ENCODE measurements at places on chromosomes 7 and 10.

DNA sequence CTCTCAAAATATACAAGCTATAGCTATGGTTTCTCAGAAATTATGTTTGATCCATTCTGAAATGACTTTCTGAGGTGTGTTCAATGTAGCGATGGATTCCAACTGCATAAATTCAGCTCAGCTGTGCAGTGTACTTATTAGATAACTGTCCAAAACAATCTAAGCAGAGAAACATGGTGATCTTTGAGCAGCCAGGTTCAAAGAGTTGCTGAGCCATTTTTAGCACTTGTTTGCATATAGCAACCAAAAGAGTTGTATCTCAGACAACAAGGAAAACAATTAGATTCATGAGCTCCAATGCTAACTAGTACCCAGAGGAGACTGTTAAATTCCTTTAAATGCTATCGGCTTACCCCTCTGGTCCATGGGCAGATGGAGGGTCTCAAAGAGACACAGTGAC, 15.9 kb upstream of the KCNIP2 start:
- DNase-seq: no peak

GRCh38 chr7:157711353-157711888, 374.6 kb downstream of the DNAJB6 start:
- no peak for DNase-seq

- DNase-seq: no peak
These were observed 37.1 kb upstream of the GDF10 start for GRCh38 chr10:47262606-47263533.

- DNase-seq: no peak
These were observed 55.5 kb upstream of the FAM171A1 start for GRCh38 chr10:15426558-15426957.

DNA sequence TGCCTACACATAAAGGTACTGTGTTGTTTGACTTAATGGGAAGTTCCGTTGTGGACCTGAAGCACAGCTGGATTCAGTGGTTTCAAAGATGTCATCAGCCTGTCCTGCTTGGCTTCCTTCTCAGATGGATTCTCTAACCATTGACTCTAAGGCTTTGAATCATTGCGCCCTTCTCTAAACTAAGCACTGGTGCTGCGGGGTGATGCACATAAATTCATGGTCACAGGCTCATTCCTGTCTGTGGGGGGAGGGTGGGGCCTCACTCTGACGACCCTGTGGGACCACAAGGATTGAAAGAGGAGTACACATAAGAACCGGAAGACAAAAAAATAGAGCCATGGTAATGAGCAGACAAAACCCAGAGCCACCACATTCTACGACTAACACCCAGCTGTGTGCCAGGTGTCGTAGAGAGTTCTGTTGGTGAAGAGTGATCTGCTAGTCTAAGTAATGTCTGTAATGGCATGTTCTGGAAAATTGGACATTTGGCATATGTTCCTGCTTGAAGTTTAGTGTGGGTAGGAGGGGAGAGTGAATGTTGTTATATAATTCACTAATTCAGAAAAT, 97.3 kb upstream of the YAE1 start:
- DNase-seq: no peak

GRCh38 chr7:55409482-55410225, 44.5 kb downstream of the LANCL2 start:
- DNase-seq: no peak

DNA sequence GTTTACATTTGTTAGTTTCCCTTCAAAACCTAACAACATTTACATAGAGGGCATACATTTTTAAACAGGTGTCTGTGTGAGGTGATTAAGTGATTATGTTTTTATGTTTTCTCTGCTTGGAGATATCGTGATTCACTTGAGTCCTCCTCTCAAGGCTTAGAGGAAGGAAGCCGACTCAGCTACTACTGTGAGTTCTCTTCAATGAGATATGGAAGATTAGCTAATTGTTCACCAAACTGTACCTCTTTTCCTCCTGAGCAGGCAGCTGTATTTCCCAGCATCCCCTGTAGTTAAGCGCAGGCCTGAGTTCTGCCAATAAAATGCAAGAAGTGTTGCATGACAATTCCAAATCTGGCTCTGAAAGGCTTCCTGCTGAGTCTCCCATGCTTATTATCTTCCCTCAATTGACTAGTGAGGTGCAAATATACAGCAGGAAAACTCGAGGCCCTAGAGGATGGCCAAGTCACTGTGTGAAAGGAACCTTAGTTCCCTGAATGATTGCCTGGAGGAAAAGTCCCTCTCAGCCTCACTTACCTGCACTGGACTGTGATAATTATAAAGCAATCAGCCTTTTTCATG, 528.7 kb downstream of the GRM8 start:
- no peak for DNase-seq

- no peak for DNase-seq
These were observed 13.1 kb upstream of the SP8 start for GRCh38 chr7:20799566-20800366.

GRCh38 chr7:143499246-143499645, 21.6 kb downstream of the TAS2R41 start:
- no peak for DNase-seq

DNA sequence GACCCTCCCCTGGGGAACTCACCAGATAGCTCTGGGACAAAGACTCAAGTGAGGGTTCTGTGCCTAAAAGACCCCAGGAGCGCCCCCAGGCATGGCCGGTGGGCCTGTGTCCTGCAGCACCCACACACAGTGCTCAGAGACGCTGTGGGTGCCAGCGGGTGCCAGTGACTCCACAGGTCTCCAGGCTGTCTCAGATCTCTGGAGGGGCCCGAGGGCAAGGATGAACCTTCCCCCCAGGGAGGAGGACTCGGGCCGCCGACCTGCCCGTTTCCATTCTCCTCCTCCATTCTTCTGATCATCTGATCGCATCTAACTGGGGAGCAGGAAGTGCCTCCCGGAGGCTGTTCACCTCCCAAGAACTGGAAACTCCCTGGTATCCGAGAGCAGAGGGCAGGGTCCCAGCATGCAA, 980 bp downstream of the ADAM8 start:
- DNase-seq: peak; percentile 42

GRCh38 chr10:70578371-70578947, 24.1 kb downstream of the PRF1 start:
- DNase-seq: no peak

DNA sequence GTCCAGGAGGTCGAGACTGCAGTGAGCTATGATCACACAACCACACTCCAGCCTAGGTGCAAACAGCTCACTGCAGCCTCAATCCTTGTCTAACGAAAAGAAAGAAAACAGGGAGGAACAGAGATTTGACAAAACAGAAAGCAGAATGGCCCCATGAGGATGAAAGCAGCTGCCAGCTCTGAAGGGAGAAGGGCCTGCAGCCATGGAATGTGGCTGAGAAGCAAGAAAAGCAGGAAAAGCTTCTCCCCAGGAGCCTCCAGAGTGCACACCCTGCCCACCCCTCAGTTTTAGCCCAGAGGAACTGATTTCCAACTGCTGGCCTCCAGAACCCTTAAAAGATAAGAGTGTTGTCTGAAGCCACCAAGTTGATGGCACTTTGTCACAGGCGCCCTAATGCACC, 13.0 kb downstream of the ESYT2 start:
- DNase-seq: no peak

GRCh38 chr10:11207560-11207844, 189.8 kb downstream of the CELF2 start:
- DNase-seq: no peak

- no peak for DNase-seq
These were observed 25.1 kb downstream of the CASP7 start for GRCh38 chr10:113704637-113705343.

DNA sequence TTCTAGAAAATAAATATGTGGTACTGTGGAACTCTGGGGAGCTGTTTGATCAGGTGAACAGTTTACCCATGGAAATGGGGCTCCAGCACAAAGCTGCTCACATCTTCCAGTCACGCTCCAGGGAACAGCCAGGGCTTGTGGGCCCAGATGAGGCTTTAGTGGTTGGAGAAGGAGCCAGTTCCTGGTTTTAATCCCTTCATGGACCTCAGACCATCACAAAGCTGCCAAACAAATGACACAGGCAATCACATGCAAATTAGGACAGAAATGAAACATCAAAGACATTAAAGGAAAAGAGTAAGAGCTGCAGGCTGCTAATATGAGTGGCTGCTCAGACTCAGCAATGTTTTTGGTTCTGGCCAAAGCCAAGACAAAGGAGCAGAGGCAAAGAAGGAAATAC, 2.2 kb upstream of the ATP6V0E2 start:
- DNase-seq: no peak

DNA sequence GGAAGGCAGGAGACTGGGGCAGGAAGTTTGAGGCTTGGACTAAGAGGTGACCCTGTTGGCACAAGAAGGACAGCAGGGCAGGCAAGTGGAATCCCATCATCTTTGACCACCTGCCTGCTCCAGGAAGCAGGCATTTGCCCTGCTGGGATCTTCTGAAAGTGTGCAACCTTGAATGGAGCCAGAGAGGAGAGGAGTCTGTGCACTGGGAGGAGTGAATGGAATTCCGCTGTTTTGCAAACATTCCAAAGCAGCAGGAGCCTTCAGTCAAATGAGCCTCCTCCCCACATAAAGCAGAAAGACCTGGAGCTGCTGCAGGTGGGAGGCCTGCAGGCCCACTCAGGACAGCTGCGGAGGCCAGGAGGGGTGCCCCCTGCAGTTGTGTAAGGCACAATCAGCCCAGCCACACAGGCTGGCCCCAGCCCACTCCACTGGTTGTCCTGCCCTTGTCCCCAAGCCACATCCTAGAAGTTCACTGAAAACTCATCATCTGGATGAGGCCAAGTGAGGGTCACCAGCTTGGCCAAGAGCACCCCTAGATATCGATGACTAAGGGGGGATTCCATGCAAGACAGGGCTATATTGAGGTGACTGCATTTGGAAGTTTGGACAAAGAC, 249.5 kb downstream of the RPS24 start:
- no peak for DNase-seq

GRCh38 chr7:94174375-94174774, 170.2 kb upstream of the BET1 start:
- no peak for DNase-seq

DNA sequence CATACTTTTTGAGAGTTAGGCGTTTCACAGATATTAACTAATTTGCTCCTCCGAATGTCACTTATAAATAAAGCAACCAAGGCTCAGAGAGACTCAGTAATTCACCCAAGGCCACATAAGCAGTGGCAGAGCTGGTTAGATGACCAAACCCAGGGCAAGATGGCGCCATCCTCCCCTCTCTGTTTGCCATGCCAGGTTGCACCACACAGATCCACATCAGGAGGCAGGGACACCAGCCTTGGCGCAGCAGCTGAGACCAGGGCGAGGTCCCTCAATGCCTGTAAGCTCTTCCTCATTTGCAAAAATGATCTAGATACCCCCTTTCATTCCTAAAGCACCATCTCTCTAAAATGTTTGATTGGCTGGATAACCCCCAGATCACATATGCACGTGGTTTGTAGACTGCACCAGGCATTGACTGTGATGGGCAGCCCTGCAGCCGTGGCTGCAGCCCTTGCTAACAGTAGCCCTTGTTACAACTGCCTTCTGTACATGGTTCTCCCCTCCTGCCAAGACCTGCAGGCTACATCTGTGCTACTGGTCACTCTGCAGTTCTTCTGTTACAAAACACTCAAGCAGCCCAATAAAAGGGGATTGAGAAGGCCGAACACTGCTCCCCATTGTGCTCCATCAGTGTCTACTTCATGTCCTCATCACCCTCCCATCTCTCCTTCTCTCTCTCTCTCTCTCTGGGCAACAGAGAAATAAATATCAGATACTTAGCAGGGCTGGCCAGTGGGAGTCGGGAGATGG, 298.6 kb downstream of the PRPF18 start:
- DNase-seq: no peak

- no peak for DNase-seq
These were observed 1.3 kb downstream of the ABI1 start for GRCh38 chr10:26859241-26860101.

DNA sequence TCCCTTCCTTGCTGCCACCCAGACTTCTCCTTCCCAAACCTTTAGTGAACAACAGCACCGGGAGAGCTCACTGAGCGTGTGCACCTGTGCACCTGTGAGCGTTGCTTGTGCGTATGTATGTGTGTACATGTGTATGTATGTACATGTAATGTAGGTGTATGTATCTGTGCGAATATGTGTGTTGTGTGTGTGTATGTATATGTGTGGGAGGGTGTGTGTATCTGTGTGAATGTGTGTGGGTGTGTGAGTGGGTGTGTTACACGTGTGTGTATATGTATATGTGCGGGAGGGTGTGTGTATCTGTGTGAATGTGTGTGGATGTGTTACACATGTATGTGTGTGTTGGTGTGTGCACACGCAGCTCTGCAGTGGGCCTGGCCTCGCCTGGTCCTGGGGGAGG, 44.5 kb upstream of the DNAJB6 start:
- DNase-seq: no peak

DNA sequence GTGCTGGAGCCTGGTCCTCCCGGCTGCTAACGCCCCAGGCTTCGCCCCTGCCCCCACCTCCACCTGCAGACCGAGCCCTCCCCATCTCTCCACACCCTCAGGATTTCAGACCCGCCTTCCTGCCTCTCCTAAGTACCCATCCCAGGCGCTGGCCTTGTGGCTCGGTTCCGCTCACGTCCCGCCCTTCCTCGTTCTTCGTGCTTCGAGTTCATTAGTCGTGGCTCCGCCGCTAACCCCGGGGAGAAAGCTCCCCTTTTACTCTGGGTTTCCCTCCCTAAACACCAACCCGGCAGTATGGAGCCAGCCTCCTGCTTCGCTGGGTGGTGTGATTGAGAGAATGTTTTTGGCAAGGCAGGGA, 11.2 kb downstream of the EMX2 start:
- no peak for DNase-seq

GRCh38 chr7:19537942-19538401, 170.9 kb downstream of the POLR1F start:
- no peak for DNase-seq

DNA sequence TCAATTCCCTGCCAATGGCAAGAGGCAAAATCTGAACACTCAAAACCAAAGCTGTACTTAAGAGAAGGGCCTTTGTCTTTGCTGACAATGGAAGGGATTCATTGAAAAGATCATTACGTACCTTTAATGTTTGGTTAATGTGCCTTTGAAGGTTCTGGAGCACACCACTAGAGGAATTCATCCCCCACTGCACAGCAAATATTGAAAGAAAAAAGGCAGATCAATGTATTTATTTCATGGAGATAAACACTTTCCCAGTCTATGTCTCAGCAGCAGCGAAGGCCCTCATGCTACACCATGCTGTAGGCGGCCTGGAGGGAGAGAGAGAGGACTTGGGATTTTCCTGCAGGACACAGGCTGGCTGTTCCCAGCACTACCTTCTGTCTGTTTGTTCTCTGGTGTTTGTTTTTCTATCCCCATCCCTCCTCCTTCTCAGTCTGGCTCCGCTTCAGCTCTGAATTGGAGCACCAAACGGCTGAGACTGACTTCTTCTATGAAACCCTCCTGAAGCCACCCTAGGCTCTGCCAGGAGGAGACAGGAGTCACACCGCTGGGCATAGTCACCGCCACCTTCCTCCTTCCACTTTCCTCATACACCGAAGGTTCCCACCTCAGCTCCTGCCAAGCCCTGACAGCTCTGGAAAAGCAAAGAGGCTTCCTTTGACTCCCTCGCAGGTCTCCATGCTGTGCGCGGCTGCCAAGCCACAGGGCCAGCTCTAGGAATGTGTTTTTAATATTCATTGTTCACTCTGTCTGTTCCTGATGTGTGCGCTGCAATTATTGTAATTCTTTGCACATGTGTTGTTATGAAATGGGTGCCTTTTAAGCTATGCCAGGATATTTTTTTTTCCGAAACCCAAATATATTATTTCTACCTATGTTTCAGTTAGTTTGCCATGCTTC, 301.5 kb downstream of the FZD1 start:
- DNase-seq: no peak

- no peak for DNase-seq
These were observed 35.8 kb upstream of the PROSER2 start for GRCh38 chr10:11787374-11787773.

GRCh38 chr7:133513608-133514007, 260.7 kb downstream of the EXOC4 start:
- DNase-seq: no peak

GRCh38 chr10:33335801-33336581, 1.5 kb upstream of the NRP1 start:
- DNase-seq: no peak

Data from stimulated activated CD8-positive, alpha-beta memory T cell treated with anti-CD3 and anti-CD28 coated beads, Interleukin-2, amount 100 ng/mL, for 48 hours (primary cell).